ENCODE measurements at places on chromosomes 3 and 15.

- no peak for DNase-seq
Observed at GRCh38 chr3:37892927-37893600, 31.4 kb downstream of the CTDSPL start.

GRCh38 chr3:46845397-46845859 lies 17.8 kb downstream of the MYL3 start:
- DNase-seq: no peak

DNA sequence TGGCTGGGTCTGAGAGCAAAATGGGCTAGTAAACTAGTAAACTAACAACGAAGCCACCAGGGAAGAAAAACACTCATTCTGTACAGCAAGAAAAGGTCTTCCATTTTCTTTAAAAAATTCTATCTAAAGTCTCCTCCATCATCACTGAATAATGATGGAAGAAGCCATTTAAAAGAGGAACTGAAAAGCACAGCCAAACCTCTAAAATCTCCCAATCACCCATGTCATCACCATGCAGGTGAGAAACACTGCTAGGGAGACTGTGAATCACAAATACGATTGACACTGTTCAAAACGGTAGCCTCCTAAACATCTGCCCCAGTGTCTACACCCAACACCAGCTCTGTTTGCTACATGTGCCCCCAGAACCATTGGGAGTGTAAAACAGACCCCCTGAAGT lies 140.4 kb downstream of the RORA start:
- DNase-seq: no peak

DNA sequence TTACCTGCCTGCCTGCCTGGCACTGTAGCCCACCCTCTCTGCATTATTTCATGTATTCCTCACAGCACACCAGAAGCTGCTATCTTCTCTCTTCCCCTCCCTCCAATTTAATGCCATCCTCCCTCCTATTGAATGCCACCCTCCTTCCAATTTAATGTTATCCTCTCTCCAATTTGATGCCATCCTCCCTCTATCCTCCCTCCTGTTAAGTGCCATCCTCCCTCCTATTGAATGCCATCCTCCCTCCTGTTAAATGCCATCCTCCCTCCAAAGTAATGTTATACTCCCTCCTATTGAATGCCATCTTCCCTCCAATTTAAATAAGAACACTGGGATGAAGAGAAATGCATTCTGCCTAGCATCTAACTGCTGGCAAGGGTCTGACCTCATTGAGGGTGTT lies 11.1 kb downstream of the ATP10A start:
- DNase-seq: no peak

GRCh38 chr15:83886321-83886720 lies 232.4 kb downstream of the ADAMTSL3 start:
- no peak for DNase-seq

GRCh38 chr3:171851660-171852058 lies 8.5 kb downstream of the TMEM212 start:
- DNase-seq: no peak

DNA sequence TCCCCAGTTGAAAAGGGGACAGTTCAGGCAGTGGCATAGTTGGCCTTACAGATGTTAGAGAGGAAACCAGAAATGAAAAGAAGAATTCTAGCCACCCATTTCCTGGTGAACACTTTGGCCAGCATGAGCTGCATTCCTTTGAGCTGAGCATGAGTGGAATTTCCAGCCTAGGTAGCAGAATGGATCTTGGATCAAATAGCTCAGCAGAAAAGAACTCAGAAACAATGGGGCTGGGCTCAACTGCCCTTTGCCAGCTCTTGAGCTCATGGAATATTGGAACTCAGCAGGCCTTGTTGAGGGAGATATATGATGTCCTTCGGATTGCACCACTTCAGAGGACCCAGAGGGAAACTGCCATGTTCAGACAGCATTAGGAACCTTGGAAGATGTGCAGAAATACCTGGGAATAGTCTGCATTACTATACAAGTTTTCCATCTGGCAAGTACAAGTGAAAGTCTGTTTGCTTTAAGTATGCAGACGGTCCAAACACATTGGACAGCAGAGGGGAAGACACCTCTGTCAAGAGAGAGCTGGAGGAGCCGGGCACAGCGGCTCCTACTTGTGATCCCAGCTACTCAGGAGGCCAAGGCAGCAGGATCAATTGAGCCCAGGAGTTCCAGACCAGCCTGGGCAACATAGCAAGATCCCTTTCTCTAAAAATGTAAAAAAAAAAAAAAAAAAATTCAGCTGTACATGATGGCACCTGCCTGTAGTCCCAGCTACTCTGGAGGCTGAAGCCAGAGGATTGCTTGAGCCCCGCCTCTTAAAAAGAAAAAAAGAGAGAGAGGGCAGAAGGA lies 3.1 kb upstream of the CDV3 start:
- DNase-seq: no peak
